Stimulated activated CD4-positive, alpha-beta T cell treated with anti-CD3 and anti-CD28 coated beads, TNF-alpha, amount 100 ng/mL, for 48 hours (primary cell): ENCODE measurements at places on chromosomes 11 and 22.

DNA sequence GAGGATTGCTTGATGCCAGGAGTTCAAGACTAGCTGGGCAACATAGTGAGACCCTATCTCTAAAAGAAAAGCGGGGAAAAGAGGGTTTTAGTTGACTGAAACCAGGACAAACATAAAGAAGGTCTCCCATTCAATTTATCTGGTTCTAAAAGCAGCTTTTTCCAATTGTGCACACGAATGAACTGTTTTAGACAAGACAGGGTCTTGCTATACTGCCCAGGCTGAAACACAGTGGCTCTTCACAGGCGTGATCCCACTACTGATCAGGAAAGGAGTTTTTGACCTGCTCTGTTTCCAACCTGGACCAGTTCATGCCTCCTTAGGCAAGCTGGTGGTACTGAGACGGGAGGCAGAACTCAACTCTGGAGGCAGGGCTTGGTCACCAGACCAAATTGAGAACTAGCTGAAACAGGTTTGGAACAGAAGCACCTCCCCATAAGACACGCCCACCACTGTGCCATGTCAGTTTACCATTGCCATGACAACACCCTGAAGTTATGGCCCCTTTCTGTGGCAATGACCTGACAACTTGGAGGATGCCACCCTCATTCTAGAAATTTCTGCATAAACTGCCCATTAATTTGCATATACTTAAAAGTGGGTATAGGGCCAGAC is 2.8 kb upstream of the NUCB2 start:
- no peak for DNase-seq

- DNase-seq = no peak
Observed at GRCh38 chr11:119797123-119797611, 68.2 kb upstream of the NECTIN1 start.

DNA sequence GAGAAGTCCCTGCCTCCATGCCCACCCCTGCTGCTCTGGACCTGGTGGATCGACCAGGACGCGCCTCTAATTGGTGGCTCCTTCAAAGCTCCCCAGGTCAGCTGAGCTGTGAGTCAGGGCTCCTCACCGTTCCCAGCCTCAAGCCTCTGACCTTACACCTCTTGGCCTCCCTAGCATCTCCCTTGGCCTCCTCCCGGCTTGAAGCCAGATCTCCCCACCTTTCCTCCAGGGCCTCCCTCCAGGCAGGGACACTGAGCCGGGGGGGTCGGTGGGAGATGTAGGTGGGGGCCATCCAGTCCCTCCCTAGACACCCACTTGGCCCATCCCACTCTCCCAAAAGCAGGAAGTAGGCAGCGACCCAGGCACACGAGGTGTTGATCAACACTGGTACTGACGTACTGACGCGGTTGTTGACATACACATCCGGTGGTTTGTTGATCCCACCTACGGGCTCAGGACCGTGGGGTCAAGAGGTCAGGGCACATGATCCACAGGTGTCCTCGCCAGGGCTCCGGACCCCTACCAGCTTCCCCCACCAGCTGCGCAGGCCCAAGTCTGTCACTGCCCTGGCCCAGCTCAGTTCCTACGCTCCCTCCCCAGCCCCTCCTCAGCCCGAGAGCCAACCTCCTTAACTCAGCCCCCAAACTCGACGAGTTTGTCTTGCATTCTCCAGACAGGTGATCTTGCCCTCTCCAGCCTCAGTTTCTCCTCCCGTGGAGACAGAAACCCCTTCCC is 802 bp downstream of the ATG2A start:
- DNase-seq = no peak

DNA sequence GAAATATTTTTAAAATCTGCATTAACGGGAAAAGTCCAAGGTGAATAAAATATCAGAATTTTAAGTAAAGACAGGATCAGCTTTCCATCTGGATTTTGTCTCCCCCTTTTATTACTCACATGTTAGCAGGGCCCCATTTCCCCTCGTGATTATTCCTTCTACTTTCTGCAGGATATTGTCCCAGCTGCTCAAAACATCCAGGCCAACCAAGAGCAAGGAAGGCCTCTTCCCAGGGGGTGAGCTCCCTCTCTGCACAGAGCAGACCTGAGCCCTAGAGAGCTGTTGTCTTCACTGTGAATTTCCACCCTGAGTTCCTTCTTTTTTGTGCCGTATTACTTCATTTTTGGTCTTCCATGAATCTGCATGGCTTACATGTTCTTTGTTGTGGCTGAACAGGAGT is 3.7 kb upstream of the TMPRSS13 start:
- no peak for DNase-seq

GRCh38 chr11:103110391-103110790 is 1.2 kb downstream of the DYNC2H1 start:
- no peak for DNase-seq

GRCh38 chr11:117750357-117750756 is 46.7 kb downstream of the DSCAML1 start:
- DNase-seq = no peak

GRCh38 chr11:87417951-87418350 is 380.2 kb downstream of the TMEM135 start:
- DNase-seq = no peak

GRCh38 chr11:88482871-88483301 is 145.3 kb upstream of the CTSC start:
- DNase-seq = no peak

GRCh38 chr11:26245046-26245445 is 86.9 kb upstream of the ANO3 start:
- no peak for DNase-seq

GRCh38 chr11:128963744-128964325 is 21.2 kb upstream of the TP53AIP1 start:
- DNase-seq = no peak

- no peak for DNase-seq
Observed at GRCh38 chr11:79441461-79441875, 638 bp upstream of the TENM4 start.

- no peak for DNase-seq
Observed at GRCh38 chr11:45322891-45323600, 36.9 kb upstream of the SYT13 start.

GRCh38 chr11:68012044-68012842 is 2.1 kb downstream of the ALDH3B1 start:
- DNase-seq = no peak

GRCh38 chr11:70583781-70584218 is 185.5 kb downstream of the CTTN start:
- no peak for DNase-seq

GRCh38 chr22:45376009-45376408 is 37.4 kb downstream of the SMC1B start:
- no peak for DNase-seq

DNA sequence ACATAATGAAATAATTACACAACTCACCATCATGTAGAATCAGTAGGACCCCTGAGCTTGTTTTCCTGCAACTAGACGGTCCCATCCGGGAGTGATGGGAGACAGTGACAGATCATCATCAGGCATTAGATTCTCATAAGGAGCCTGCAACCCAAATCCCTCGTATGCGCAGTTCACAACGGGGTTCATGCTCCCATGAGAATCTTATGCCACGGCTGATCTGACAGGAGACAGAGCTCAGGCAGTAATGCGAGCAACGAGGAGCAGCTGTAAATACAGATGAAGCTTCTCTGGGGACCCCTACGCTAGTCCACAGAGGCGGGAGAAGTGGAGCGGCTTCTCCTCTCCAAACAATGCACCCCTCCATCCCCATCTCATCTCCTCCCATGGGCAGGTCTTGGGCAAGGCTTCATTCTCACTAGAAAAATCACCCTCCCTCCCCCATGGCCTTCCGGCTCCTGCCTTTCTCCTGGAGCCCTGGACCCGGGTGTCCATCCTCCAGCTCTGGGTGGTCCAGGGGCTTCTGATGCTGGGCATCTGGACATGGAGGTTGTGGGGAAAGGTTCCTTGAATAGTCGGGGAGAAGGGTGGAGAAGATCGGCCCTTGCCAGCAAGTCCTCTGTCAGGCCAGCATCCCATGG is 16.2 kb upstream of the RAC2 start:
- DNase-seq = no peak

- no peak for DNase-seq
Observed at GRCh38 chr11:106395716-106396349, 318.4 kb downstream of the AASDHPPT start.

GRCh38 chr11:67054346-67054835 is 2.3 kb upstream of the RHOD start:
- DNase-seq = no peak

DNA sequence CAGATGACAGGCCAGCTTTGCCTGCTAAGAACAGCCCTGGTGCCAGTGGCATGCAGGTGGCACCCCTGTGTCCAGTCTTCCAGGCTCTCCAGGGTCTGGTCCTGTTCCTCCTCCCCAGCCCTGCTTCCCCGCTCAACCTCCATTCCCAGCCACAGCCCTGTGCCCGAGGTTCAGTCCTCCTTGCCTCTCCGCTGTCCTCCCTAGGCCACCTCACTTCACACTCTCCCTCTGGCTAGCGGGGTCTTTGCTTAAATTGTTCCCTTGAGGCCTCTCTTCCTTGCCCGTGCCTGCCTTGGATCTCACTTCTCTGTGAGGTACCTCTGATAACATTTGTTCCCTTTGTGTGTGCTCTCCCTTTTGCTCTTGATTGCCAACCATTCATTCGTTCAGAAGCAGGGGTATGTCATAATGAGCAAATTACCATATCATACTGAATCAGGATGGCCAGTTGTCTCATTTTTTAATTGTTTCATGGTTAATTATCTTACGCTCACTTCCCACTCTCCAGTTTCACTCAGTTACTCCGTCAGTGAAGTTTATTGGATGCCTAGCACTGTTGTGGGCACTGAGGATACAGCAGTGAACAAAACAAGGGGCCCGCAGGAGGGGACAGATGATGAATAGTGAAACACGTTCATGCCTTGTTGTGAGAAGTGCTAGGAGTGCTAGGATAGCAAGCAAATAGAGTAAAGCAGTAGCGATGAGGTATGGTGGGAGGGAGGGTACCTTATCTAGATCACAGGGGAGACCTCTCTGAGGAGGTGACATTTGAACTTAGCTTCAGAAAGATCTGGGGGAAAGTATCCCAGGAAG is 7.4 kb downstream of the BMAL1 start:
- DNase-seq = no peak

DNA sequence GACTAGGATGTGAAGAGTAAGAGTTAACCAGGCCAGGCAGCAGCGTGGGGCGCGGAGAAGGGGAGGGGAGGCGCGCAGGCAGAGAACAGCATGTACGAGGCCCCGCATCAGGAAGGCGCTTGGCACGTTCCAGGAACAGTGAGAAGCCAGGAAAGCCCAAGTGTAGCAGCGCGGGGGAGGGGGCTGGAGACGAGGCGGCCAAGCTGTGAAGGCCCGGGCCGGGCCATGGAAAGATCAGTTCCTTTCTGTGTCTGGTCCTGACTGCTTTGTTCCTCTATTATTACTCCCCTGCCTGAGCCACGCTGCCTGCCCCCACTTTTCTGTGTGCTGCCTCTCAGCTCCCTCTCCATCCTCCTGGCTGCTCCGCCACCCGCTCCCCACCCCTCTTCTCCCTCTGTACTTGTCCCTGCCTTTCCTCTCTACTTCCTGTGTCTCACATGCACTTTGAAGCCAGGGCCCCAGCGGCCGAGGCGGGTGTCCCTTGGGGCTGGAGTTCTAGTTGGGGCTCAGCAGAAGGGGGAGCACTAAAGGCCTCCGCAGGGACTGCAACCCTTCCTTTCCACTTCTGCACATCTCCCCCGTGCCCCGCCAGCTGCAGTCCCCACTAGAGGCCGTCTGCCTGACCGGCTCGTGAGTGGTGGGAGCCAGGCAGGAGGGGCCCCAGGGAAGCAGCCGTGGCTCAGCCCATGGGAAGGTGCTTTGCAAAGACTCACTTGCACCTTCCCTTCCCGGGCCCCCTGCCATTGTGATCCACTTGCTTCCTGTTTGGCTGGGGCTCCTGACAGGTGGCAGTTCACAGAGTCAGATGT is 63.7 kb downstream of the PRDM11 start:
- DNase-seq = no peak

DNA sequence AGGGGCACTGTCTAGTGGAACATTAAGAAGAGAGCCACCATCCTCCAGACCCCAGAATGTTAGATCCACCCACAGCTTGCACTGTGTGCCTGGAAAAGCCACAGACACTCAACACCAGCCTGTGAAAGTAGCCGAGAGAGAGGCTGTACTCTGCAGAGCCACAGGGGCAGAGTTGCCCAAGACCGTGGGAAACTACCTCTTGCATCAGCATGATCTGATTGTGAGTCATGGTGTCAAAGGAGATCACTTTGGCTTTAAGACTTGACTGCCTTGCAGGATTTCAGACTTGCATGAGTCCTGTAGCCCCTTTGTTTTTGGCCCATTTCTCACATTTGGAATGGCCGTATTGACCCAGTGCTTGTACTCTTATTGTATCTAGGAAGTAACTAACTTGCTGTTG is 115.9 kb upstream of the CCDC179 start:
- peak; percentile 3 for DNase-seq

- DNase-seq = no peak
Observed at GRCh38 chr11:8025123-8025522, 38.0 kb downstream of the EIF3F start.

- DNase-seq = no peak
Observed at GRCh38 chr11:117877120-117877784, 794 bp upstream of the FXYD6 start.

- no peak for DNase-seq
Observed at GRCh38 chr22:21628386-21629254, 1.2 kb downstream of the YDJC start.

GRCh38 chr11:79437278-79437980 is 3.4 kb downstream of the TENM4 start:
- DNase-seq = no peak

GRCh38 chr11:34639545-34639944 is 18.7 kb downstream of the EHF start:
- DNase-seq = no peak

DNA sequence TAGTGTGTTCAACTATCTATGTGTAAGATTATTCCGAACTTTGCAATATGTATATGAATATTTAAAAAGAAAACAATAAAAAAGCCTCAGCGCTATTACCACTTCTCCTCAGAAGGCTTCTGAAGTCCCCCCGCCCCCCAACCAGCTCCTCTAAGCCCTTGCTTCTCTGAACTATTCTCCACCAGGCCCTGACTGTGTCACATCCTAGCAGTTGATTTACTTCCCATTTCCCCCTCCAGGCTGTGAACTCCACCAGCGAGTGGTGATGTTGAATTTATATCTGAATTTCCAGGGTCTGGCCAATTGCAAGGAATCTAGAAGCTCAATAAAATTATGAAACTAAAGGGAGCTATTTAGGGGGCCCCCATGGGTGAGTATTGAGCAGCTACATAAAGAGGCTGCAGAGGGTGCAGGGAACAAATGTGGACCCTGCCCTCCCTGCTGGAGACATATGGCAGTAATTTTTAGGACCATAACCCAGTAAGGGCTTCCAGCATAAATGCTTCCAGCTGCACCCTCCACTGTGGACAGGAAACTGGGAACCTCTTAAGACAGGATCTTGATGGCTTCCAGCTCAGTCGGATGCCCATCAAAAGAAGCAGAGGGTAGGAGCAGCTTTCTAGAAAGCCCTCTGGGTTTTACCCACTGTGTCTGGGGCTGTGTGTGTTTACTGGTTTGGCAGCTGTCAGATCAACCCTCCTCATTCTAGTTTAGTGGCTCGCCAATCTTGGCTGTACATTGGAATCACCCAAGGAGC is 81.4 kb downstream of the TIMP3 start:
- DNase-seq = no peak

- DNase-seq = no peak
Observed at GRCh38 chr11:58192229-58192628, 3.4 kb downstream of the OR9Q2 start.
